ENCODE measurements at places on chromosomes 1 and 21. TPM values are rescaled to one million over a fixed set of nuclear protein-coding genes. Genes with fewer than 3 reads are reported as not detected.

DNA sequence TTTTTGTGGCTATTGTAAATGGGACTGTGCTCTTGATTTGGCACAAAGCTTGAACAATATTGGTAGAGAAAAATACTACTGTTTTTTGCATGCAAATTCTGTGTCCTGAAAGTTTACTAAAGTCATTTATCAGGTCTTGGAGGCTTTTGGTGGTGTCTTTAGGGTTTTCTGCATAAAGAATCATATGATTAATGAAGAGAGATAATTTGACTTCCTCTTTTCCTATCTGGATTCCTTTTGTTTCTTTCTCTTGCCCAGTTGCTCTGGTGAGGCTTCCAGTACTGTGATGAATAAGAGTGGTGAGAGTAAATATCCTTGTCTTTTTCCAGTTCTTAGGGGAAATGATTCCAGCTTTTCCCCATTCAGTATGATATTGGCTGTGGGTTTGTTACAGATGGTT, 1166.7 kb downstream of the NCAM2 start:
- H3K4me3 ChIP-seq: no peak overlapping the region
- H3K4me1 ChIP-seq: no peaks in the 10 kb centered on the region
- H3K36me3 ChIP-seq: no peaks in the 10 kb centered on the region
- no peak for DNase-seq
- no peaks in the 10 kb centered on the region for H3K27me3 ChIP-seq

Gene TFF3
- total RNA-seq: not detected

GRCh38 chr1:69592341-69592740, 24.6 kb downstream of the LRRC7 start:
- H3K27me3 ChIP-seq: peaks cover 16% of the 10 kb centered on the region
- H3K36me3 ChIP-seq: no peaks in the 10 kb centered on the region
- no peaks in the 10 kb centered on the region for H3K4me1 ChIP-seq
- no peak overlapping the region for H3K4me3 ChIP-seq
- no peak for DNase-seq

GRCh38 chr1:79499541-79499940, 493.0 kb upstream of the ADGRL4 start:
- H3K4me1 ChIP-seq: no peaks in the 10 kb centered on the region
- no peak for DNase-seq
- no peak overlapping the region for H3K27ac ChIP-seq
- H3K36me3 ChIP-seq: no peaks in the 10 kb centered on the region
- H3K27me3 ChIP-seq: no peaks in the 10 kb centered on the region

GRCh38 chr1:202587859-202588485, 122.3 kb downstream of the SYT2 start:
- peak overlapping the region; percentile 91 for H3K27ac ChIP-seq
- no peaks in the 10 kb centered on the region for H3K36me3 ChIP-seq
- peak overlapping the region; percentile 34 for H3K4me3 ChIP-seq
- DNase-seq: no peak
- H3K27me3 ChIP-seq: no peaks in the 10 kb centered on the region

GRCh38 chr1:207261971-207262370, 59.5 kb upstream of the CD55 start:
- DNase-seq: no peak
- H3K27me3 ChIP-seq: no peaks in the 10 kb centered on the region
- no peak overlapping the region for H3K4me3 ChIP-seq
- H3K36me3 ChIP-seq: no peaks in the 10 kb centered on the region

GRCh38 chr1:234781241-234782065, 171.5 kb upstream of the IRF2BP2 start:
- no peaks in the 10 kb centered on the region for H3K27me3 ChIP-seq
- no peak overlapping the region for H3K4me3 ChIP-seq
- H3K36me3 ChIP-seq: no peaks in the 10 kb centered on the region

- H3K27me3 ChIP-seq: no peaks in the 10 kb centered on the region
- H3K4me1 ChIP-seq: peaks cover 12% of the 10 kb centered on the region
- no peaks in the 10 kb centered on the region for H3K36me3 ChIP-seq
- DNase-seq: no peak
- H3K4me3 ChIP-seq: no peak overlapping the region
Measured at GRCh38 chr21:42475526-42476387, 20.3 kb downstream of the RSPH1 start.

DNA sequence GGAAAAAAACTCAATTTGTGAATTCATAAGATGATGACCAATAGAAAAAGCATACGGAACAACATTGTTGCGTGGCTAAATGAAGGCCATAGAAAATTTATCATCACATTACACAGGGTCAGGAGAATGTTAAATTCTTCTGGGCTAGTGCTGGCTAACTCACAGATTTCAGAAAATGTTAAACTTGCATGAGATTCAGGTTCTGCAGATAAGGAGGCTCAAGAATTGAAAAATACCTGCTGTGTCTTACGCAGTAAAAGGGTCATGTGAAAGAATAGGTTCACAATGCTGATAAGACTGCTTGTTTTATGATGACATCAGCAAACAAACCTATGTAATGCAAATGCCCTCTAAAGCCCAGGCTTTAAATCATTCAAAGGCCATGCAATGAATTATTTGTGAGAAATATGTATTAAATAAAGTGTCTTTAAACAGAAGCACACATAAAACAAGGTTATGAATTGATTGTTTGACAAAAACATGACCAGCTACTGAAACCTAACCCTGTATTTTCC, 378.8 kb downstream of the USP25 start:
- peaks cover 18% of the 10 kb centered on the region for H3K27me3 ChIP-seq
- no peaks in the 10 kb centered on the region for H3K4me1 ChIP-seq
- no peak for DNase-seq
- H3K27ac ChIP-seq: no peak overlapping the region

DNA sequence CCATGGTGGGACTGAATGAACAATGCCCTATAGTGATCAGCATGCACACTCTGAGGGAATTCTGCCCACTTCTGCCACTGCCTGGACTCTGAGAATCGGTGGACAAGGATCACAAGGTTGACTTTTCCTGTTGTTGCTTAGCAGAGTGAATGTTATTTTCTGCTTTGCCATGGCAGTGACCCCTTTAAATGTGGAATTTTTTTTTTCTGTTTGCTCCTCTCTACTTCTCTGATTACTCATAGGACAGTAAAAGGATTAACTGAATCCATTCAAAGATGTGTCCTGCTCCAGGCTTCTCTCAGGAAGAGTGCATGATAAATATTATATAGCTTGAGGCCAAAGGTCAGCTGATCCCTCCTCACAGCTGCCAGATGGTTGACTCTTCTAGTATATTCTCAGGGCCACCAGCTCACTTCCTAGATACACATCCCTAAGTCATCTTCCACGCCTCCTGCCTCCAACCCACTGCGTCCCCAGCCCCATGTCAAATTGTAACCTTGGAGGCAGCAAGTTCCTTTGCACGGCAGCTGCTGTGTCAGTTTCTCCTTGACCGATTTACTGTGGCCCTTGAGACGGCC, 74.0 kb upstream of the RALGPS2 start:
- no peak for DNase-seq
- no peak overlapping the region for H3K27ac ChIP-seq
- no peak overlapping the region for H3K4me3 ChIP-seq
- no peaks in the 10 kb centered on the region for H3K36me3 ChIP-seq
- H3K4me1 ChIP-seq: peaks cover 11% of the 10 kb centered on the region

GRCh38 chr1:195336812-195337211, 1271.4 kb downstream of the KCNT2 start:
- no peak overlapping the region for H3K4me3 ChIP-seq
- H3K36me3 ChIP-seq: no peaks in the 10 kb centered on the region
- H3K27ac ChIP-seq: no peak overlapping the region
- H3K4me1 ChIP-seq: no peaks in the 10 kb centered on the region
- no peak for DNase-seq
- H3K27me3 ChIP-seq: no peaks in the 10 kb centered on the region

GRCh38 chr1:27912429-27912828, 22.4 kb upstream of the SMPDL3B start:
- peaks cover 30% of the 10 kb centered on the region for H3K36me3 ChIP-seq
- no peaks in the 10 kb centered on the region for H3K4me1 ChIP-seq
- no peaks in the 10 kb centered on the region for H3K27me3 ChIP-seq
- no peak overlapping the region for H3K27ac ChIP-seq

DNA sequence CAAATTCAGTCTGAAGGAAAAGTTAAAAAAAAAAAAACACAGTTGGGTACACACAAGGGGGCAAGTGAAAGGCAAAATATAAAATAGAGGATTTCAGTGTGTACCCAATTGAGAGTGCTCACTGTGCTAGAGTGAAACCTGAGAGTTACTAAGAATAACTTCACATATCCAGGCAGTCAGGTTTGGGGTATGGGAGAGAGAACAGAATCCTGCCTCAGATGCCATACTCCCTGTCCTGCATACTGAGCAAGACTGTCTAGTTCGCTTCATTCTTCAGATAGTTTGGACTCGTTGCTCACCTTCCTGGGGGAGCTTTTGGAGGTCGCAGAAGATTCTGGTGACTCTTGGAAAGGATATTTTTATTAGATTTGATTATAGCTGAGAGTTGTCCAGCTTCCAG, 20.4 kb downstream of the CEP85 start:
- DNase-seq: no peak
- H3K27ac ChIP-seq: no peak overlapping the region
- no peaks in the 10 kb centered on the region for H3K27me3 ChIP-seq
- H3K4me1 ChIP-seq: no peaks in the 10 kb centered on the region
- H3K4me3 ChIP-seq: no peak overlapping the region

- no peak overlapping the region for H3K4me3 ChIP-seq
- no peaks in the 10 kb centered on the region for H3K27me3 ChIP-seq
- no peaks in the 10 kb centered on the region for H3K36me3 ChIP-seq
Measured at GRCh38 chr1:65281846-65282245, 27.5 kb upstream of the DNAJC6 start.

DNA sequence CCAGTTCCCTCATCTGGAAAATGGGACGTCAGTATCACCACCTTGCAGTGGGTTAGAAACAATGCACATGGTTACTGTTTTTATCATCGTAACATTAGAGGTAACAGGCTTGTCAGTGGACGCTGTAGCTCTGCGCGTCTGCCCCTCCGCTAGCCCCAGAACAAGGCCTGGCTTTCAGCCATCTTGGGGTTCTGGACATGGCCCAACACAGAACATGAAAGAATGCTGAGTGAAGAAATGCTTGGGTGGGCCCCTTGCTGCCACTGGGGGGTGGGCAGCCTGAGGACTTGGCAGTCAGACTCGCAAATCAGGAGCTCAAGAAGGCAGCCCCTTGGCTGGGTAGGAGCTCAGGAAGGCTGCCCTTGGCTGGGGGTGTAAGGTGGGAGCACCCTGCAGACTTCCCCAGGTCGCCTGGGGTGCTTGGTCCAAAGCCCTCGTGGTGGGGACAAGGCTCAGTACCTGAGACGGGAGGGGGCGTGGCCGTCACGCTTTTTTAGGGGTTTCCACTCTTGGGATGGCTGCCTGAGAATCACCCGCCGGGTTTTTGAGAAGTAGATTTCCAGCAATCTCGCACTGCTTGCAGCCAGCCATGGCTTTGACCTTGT, 51.7 kb downstream of the SLC37A1 start:
- peaks cover 7% of the 10 kb centered on the region for H3K4me1 ChIP-seq
- no peak overlapping the region for H3K27ac ChIP-seq
- DNase-seq: no peak
- no peak overlapping the region for H3K4me3 ChIP-seq

DNA sequence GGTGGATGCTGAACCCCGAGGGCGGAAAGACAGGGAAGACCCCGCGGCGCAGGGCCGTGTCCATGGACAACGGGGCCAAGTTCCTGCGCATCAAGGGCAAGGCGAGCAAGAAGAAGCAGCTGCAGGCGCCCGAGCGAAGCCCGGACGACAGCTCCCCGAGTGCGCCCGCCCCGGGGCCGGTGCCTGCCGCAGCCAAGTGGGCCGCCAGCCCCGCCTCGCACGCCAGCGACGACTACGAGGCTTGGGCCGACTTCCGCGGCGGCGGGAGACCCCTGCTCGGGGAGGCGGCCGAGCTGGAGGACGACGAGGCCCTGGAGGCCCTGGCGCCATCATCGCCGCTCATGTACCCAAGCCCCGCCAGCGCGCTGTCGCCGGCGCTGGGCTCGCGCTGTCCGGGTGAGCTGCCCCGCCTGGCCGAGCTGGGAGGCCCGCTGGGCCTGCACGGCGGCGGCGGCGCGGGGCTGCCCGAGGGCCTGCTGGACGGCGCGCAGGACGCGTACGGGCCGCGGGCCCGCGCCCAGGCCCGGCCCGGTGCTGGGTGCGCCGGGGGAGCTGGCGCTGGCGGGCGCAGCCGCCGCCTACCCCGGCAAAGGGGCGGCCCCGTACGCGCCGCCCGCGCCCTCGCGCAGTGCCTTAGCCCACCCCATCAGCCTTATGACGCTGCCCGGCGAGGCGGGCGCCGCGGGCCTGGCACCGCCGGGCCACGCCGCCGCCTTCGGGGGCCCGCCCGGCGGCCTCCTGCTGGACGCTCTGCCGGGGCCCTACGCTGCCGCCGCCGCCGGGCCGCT, 20.7 kb downstream of the FOXO6 start:
- H3K4me1 ChIP-seq: no peaks in the 10 kb centered on the region
- peaks cover 25% of the 10 kb centered on the region for H3K27me3 ChIP-seq
- H3K27ac ChIP-seq: no peak overlapping the region
- no peaks in the 10 kb centered on the region for H3K36me3 ChIP-seq
- H3K4me3 ChIP-seq: peak overlapping the region; percentile 64

DNA sequence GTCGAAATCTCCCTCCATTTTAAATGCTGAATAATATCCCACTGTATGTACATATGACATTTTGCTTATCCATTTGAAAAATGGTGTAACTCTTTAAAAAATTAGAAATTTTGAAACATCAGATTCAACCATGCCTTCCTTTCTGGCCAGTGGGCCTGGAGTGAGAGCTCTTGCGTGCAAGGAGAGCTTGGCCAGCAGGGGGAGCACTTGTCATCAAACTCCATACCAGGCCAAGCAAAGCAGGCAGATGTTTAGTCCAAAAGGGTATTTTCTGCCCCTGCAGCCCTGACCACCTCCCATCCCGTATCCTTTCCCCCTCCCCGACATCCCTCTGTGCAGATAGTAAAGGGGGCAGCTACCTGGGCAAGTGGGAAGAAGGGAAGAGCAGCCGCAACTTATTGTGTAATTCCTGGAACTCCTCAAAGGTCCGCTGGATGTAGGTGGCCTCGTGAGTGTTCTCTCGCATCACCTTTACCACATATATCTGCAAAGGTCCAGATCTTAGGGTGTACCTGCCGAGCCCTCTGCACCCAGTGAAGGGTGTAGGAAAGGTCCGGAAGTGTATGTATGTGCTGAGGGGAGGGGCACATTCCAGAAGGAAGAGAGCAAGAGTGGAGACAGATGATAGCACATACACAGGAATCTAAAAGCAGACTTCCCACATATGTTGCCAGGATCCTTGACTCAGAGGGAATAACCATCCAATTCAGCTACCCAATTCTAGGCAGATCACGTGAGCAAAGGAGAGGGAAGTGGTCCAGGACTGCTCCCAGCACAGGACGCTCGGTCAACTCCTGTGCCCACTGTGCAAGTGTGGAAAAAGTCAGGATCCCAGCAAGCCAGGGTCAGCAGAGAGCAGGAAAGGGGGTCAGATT, 19.9 kb upstream of the PPP1R15B start:
- no peak overlapping the region for H3K4me3 ChIP-seq
- no peak overlapping the region for H3K27ac ChIP-seq
- peaks cover 39% of the 10 kb centered on the region for H3K4me1 ChIP-seq
- H3K36me3 ChIP-seq: peaks cover 18% of the 10 kb centered on the region

GRCh38 chr21:33855190-33855589, 60.4 kb downstream of the ATP5PO start:
- no peak overlapping the region for H3K27ac ChIP-seq
- DNase-seq: no peak
- no peak overlapping the region for H3K4me3 ChIP-seq
- H3K27me3 ChIP-seq: no peaks in the 10 kb centered on the region

All from MCF 10A (cell line).